AG08395 (cell line): ENCODE measurements at places on chromosomes 11 and 22.

GRCh38 chr22:50694099-50694605 lies 21.5 kb downstream of the SHANK3 start:
- DNase-seq, result no peak

- no peak for DNase-seq
Measured at GRCh38 chr11:93547773-93548172, 4.6 kb upstream of the SMCO4 start.

DNA sequence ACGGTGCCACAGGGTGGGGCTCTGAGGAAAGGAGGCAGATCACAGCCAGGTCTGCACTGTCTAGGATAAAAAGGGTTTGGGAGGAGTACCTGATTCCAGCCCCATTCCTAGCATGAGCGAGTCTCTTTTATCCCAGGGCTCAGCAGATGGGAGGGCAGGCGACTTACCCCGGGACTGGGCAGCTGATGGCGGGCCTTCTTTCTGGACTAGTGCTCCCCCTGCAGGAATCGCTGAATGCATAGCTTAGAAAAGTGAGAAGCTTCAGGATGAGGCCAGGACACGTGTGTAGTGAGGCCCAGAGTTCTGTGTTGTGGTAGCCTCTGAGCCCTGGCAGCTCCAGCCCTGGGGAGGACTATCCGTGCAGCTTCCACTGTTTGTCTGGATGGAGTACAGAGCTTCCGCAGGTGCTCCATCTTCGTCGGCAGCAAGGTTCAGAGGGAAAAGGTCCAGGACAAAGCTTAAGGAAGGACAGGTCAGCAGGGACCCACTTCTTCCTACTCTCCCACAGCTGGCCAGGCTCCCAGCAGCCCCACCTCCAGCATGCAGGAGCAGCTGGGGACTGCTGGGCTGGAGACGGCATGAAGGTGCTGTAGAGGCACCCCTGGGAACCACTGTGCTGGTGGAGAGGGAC lies 30.4 kb downstream of the COMMD9 start:
- peak; percentile 58 for DNase-seq

DNA sequence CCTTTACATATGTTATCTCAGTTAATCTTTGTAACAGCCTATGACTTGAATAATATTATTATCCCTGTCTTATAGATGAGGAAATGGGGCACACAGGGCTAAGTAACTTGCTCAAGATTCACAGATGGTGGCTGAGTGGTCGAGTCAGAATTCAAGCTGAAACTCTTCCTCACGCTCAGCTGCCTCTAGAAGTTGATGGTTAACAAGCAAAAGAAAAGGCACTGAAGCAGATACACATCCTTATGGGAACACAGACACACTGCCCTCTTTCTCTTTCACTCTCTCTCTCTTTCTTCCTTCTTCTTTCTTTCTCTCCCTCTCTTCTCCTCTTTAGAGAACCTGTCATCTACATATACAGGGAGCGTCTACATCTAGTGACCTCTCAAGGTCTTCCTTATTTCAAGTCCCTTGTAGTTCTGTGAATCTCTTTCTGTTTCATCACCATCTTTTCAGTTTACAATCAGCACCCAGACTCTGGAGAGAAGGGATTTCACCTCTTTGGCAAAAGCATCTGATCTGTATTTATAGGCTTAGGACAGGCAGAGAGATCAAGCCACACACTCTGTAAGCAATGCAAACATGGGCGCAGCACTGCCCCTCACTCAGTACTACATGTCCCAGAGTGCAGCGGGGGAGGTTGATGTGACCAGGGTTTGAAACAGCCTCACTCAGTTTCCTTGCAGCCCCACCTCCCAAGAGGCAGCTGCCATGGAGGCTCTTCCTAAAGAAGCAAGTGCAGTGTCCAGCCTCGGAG lies 75.7 kb downstream of the GRAMD1B start:
- DNase-seq, result no peak

GRCh38 chr11:128361451-128362020 lies 225.8 kb downstream of the ETS1 start:
- peak; percentile 6 for DNase-seq

- DNase-seq, result peak; percentile 72
Measured at GRCh38 chr22:27801616-27802345, at the start of gene MN1. Gene MN1, minus strand, starts transcription at chr22:27801756. Its CDS starts 1,213 bp downstream, at chr22:27800543.

DNA sequence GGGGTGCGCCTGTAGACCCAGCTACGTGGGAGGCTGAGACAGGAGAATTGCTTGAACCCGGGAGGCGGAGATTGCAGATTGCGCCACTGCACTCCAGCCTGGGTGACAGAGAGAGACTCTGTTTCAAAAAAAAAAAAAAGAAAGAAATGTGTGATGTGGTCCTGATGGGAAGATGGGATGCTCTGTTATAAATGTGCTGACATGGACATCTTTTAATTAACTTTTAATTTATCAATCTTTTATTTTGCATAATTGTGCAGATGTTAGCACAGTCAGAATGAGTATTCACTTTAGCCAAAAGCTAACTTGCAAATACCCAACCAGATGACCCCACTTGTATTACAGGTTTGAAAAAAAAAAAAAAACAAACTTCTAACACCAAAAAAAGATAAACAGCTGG lies 23.8 kb upstream of the USP47 start:
- DNase-seq, result no peak
